Panc1 (cell line): ENCODE measurements at places on chromosomes 3 and 15.

DNA sequence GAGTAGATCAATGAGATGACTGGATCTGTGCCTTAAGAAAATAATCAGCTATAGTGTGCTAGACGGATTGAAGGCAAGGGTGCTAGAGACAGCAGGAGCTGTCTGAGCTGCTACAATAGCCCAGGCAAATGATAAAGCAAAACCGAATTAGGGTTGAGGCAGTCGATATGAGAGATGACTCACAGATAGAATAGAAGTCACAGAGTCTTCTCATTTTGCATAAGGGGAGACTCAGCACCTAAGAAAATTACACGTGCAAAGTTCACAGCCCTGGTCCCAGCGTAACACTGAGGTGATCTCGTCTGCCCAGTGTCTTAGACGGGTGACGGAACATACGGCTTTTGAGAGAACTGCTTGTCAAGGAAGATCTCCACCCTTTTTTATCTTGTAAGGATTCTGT lies 11.6 kb downstream of the LPP start:
- DNase-seq = no peak

DNA sequence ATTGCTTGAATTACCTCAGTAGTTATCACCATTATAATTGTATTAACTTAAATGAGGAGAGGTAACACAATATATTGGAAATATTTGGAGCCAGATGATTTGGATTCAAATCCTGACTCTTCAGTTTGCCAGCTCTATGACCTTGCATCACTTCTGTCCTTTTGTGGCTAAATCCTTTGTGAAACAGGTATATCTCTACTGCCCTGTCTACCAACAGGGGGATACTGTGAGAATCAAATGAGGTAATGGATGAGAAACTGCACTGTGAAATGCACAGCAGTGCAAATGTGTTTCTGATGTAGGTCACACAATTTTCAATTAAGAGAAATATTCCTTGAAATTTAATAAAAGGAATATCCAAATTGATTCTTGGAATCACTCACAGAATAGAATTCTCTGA lies 58.8 kb downstream of the CCDC54 start:
- no peak for DNase-seq

DNA sequence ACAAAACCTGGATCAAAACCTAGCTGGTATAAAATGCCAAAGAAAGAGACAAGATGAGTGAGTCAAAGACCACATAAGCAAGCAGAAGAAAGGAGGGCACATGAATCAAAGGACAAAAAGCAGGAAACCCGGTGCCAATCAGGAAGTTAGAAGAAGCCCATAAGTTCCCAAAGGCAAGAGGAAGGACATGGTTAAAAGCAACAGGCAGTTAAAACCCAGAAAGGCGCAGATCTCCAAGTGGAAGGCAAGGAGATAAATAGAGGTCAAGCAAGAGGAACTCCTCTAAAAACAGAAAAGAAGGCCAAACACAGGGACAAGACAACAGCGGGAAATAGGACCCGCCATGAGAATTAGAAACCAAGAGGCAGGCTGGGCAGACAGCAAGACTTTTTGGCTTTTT lies 4.4 kb downstream of the TMOD2 start:
- no peak for DNase-seq

DNA sequence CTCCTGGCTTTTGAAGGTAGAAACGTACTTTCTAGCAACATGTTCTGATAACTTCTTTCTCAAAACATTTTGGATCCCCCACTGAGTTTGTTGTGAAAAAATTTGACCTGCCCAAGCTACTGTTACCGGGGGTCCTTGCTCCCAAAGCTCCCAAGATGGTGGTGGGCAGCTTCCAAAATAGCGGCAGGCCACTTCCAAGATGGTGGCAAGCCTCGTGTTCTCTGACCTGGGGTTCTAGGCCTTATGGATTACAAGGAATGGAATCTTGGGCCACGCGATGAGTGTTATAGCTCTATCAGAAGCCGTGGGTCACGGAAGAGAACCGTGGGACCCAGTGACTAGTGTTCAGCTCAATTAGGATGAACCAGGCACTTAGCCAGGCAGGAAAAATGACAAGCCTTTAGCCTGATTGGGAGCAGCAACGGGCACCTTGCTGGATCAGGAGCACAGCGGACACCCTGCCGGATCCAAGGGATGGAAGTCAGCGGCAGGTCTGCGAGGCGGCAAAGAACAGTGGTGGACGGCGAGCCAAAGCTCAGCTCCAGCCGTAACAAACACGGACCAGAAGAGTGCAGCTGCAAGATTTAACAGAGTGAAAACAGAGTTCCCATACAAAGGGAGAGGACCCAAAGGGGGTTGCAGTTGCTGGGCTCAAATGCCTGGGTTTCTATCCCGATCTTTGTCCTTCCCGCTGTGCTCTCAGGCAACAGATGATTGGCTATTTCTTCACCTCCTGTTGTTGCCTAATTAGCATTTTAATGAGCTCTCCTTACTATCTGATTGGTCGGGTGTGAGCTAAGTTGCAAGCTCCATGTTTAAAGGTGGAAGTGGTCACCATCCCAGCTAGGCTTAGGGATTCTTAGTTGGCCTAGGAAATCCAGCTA lies 133.3 kb downstream of the WDR72 start:
- no peak for DNase-seq

GRCh38 chr3:50246517-50246954 lies 10.5 kb downstream of the GNAI2 start:
- no peak for DNase-seq

DNA sequence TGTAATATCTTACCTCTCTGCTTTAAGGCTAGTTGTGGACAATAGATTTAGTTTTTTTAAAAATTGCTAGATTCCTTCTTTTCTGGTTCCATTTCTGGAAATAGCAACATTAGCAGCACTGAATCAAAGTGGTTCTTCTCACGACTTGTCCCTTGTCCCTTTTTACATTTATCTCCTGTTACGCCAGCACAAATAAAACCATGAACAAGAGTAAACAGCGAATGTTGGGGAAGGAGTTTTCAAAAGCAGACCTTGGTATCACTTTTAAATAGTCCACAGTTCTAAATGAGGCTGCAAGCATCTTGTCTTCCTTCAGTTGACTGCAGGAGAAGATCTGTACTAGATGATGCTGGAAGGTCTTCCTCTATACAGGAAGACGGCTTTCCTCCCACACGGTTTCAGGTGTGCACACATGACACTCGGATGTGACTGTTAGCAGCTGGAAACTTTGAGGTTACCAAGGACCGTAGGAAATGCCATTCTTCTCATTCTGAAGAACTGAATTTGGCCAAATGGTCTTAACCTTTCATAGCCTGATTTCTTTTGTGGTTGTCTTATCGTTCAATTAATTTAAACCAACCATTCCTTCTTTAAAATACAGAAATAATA lies 251.0 kb upstream of the ICE2 start:
- DNase-seq = no peak

GRCh38 chr3:107767897-107768605 lies 245.3 kb downstream of the BBX start:
- DNase-seq = no peak

DNA sequence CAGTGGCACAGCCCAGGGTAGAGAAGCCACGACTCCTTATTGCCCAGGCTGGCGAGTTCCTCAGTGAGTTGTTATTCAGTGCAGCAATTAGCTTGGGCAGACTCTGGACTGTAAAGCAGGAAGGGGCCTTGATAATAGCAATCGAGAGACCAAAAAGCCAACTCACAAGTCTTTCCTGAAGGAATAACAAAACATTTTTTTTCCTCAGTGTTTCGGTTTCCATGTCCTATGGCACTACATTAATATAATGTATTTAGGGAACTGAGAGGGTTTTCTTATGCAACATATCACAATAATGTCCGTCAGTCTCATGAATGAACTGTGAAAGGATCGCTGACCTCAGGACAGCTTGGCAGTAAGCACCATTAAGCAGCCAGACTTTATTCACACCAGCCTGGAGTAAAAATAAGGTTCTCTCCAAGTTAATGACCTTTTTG lies 248.9 kb upstream of the TBL1XR1 start:
- DNase-seq = no peak

GRCh38 chr3:194985031-194985578 lies 285.9 kb downstream of the XXYLT1 start:
- no peak for DNase-seq

- DNase-seq = no peak
Measured at GRCh38 chr3:183354325-183354831, 74.0 kb downstream of the MCF2L2 start.

DNA sequence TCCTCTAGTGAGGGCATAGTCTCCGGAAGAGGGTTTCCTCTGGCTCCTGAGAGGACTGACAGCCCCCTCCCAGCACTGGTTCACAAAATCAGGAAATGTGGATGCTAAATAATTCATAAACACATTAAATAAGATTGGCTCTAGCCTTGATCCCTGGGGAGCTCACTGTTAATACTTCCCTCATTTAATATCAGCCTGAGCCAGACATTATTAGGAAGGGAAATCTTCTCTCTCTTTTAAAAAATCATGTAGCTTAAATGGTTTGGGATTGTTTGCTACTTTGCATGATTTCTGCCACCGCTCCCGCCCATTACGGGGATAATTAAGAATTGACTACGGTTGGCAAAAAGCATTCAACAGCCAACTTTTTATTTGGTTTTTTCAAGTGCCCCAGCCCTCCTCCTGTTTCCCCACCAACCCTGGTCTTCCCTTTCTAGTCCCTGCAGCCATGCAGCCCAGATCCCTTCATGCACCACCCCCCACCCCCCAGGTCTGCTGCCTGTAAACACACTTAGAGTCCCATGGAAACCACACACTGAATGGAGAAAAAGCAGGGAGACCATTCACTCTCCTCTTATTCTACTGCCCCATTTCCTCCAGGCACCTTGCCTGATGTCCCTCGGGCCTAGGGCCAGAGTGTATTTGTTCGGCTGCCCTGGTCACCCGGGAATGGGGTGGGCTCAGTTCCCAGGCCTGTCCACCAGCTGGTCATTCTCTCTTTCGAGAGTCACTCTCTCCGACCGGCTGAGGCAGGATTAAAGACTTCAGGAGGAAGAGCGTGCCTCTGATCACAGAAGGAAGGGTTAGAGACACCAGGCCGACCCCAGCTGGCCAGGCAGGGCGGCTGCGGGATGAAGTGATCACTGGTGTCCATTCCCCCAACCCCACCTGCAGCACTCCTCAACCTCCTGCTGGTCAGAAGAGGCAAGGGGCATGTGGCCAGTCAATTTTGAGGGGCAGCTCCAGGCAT lies 45.1 kb downstream of the SEMA5B start:
- DNase-seq = no peak

GRCh38 chr15:85897895-85898717 lies 103.4 kb upstream of the KLHL25 start:
- DNase-seq = no peak
